Endothelial cell (in vitro differentiated cells): ENCODE measurements at places on chromosomes 2 and 18.

DNA sequence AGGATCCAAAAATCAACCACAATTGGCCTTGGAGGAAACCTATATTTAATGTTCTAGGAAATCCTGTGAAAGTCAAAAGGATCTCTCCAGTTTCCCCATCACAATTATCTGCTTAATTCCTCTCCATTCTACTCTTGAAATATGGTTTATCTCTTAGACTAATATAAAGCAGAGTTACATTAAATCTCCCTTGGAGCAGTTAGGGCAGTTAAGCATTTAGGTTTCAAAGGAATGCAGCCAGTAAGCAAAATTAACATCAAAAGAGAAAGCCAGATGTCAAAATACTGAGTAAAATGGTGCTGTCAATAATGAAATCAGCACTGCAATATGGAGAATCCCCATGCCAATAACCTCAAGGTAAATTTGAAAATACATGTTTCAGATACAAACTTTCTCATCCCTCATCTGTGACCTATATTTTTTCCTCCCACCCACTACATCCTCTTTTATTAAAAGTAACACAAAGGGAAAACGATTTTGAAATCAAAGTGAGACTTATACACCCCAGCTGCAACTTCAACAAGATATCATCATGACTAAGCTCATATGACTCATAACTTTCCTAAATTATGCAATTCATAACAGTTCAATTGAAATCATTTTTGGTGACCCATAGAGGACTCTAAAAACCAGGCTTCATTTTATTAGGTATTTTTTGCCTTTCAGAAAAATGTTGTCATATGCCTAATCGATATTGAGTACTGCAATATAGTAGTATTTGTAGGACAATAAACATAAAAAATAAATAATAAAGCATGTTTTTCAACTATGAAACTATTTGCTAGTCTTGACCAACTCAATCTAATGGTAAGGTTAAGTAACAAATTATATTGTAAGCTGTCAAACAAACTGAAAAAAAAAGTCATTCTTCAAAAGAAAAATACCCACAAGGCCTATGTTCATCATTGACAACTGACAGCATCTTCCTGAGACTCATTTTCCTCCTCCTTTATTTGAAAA, 3.1 kb downstream of the ADAM17 start:
- DNase-seq: no peak

GRCh38 chr2:74373985-74374384, 6.1 kb downstream of the DCTN1 start:
- peak; percentile 23 for DNase-seq

GRCh38 chr2:18814387-18814786, 225.0 kb upstream of the NT5C1B start:
- DNase-seq: no peak

DNA sequence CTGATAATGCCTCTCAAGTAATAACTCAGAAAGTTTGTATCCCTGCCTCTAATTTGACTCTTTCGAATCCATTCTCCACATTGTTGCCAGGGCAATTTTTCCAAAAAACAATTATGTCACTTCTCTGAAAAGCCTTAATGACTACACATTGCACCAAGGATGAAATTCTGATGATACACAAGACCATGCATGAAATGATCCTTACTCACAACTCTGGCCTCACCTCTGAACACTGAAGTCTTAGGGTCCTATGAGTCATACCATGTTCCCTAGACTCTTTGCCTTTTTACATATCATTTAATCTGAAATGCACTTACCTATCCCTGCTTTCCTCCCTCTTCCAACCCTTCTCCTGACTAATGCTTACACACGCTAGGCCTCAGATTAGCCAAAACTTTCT, 51.0 kb downstream of the WDPCP start:
- DNase-seq: no peak

DNA sequence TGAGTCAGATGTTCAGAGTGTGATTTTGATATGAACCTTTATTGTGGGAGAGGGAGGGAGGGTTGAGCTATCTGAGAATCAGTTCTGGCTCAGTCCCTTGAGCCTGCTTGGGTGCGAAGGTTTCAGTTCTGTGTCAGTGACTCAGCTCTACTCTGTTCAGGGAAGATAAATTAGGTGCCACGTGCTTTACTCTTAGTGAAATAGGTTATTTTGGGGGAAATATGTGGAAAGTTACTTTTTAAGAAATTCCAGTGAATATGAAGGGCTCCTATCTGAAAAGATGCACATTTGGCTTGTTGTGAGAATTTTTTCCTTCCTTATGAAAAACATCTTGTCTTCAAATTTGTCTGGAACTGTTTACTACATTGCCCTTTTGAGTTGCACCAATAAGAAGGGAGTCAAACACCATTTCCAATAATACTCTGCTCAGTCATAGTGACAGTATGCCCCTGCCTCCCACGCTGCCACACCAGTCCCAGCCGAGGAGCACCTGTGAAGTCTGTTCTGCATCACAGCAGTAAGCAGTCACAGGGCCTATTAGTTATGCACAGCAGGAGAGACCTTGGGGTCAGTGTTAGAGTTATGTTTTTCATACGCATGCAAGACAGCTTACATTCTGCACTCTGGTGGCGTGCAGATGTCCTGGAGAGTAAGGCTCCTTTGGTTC, 32.8 kb upstream of the DNAH7 start:
- DNase-seq: no peak

- DNase-seq: no peak
Observed at GRCh38 chr2:72889991-72890390, 2.8 kb downstream of the SPR start.

- no peak for DNase-seq
Observed at GRCh38 chr2:238668426-238668825, 179.5 kb upstream of the TWIST2 start.

GRCh38 chr2:42068571-42069178, 20.9 kb downstream of the PKDCC start:
- no peak for DNase-seq

DNA sequence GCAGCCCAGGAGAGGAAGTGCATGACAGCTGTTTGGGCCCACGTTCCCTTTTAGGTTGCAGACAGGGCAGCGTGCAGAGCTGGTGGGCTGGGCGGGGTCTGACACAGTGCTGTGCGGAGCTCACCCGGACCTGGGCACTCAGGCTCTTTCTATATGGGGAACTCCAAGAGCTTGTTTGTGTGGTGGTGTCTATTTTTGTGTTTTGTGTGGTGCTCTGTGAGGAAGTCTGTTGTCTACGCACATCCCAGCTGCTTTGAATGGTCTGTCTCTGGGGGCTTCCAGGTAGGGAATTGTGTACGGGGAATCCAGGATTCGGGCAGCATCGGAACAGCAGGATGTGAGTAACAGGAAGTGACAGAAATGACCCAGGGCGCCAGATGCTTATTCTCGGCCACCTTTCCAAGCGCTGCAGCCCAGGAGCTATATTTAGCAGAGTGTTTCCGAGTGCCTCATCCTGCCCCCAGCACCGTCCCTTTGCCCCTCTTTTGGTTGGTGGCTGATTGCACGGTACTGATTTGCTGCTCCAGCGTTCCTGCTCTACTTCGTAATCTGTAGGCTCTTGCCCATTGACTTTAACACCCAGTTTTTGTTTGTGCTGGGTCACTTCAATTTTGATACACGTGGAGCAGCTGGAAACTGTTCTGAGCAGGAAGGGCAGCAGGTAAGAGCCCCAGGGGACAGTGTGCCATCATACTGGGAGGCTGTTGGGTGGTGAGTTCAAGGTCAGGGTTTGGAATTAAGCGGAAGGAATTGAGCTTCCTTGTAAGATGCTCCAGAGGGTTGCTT, 64.7 kb downstream of the DGKD start:
- no peak for DNase-seq

- DNase-seq: peak; percentile 40
Observed at GRCh38 chr2:88903749-88904353, 212.4 kb downstream of the RPIA start.

- no peak for DNase-seq
Observed at GRCh38 chr2:199431746-199432213, 26.0 kb downstream of the SATB2 start.

GRCh38 chr2:11578986-11579774, 45.3 kb downstream of the GREB1 start:
- no peak for DNase-seq

GRCh38 chr2:2808551-2809058, 477.5 kb upstream of the MYT1L start:
- DNase-seq: no peak

GRCh38 chr18:55289048-55289447, 298.9 kb downstream of the TCF4 start:
- DNase-seq: no peak

GRCh38 chr18:58049000-58049688, 5.1 kb downstream of the NEDD4L start:
- no peak for DNase-seq

DNA sequence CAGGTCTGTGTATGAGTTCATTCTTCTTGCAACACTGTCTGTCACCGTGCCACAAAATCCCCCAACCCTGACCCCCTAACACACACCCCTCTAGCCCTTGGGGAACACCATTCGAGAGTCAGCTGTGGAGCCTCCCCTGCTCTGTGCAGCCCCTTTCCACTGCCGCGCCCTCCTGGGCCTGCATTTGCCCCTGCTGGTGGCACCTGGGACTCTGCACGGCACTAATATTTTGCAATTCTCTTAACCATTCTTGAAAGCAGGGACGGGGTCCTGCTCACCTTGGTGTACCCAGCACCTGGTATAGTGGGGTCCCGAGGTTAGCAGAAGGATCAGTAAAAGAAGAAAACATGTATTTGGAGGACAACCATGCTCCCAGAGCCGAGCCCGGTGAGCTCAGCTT, 124.0 kb downstream of the HDAC4 start:
- DNase-seq: no peak

DNA sequence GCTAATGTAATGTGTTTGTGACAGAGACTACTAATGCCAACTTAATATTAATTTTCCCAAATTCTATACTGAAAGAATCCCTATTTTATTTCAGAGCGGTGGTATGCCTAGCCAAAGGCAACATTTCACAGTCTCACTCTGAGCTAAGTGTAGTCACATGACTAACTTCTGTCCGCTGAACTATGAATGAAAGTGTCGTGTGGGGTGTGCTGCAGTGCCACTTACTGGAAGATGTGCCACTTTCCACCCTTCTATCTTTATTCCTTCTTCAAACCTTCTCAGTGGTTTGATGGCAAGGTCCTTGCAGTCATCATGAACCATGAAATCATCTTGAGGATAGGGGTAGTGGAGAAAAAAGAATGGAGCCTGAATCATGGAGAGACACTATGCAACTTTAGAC, 47.3 kb upstream of the C1D start:
- DNase-seq: no peak

DNA sequence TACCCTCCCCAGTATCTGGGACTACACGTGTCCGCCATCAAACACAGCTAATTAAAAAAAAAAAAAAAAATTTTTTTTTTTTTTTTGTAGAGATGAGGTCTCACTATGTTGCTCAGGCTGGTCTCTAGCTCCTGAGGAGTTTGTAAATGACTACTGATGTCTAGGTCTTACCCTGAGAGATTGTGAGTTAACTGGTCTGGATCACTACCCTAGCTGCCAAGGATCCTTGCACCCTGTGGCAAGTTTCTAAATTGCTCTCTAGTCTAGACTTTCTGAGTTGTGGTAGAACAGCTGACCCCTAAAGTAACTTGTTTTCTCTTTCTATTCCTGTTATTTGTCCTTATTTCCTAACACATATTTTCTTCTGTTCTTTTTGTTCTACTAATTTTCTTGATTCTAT, 44.5 kb downstream of the ABHD3 start:
- no peak for DNase-seq

- DNase-seq: peak; percentile 44
Observed at GRCh38 chr2:27086724-27087593, at the start of gene KHK. Gene KHK, plus strand, starts transcription at chr2:27086772. Its CDS starts 488 bp downstream, at chr2:27087260.

DNA sequence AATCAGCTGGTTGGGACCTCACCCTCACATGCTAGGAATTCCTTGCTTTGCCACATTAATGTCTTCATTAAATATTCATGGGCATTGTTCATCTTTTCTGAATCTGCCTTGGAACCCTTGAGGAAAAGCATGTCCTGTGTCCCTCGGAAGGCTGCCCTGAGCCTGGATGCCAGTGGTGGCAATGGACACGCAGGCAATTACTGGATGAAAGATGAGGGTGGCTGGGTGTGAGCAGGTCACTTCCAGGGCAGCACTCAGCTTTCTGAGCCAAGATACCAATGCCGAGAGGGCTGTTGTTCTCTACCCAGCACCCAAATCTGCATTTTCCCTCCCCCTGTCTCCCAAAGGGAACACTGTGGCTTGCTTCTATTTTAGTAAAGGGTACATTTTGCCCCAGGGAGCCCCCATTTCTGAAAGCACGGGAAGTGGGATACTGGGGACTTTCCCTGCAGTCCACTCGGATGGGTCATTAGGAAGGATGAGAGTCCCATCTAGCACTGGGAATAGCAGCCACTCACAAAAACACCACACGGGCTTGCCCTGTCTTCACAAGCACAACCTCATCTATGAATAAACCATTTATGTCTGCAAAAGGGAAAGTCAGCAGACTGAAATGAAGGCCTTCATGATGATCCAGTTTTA, 234.8 kb downstream of the SOX11 start:
- DNase-seq: no peak

- DNase-seq: peak; percentile 27
Observed at GRCh38 chr2:239400596-239401066, at the start of gene HDAC4. Gene HDAC4, minus strand, starts transcription at chr2:239401020. Its CDS starts 48,321 bp downstream, at chr2:239352699.

- no peak for DNase-seq
Observed at GRCh38 chr2:209138079-209138478, 285.8 kb upstream of the MAP2 start.

- DNase-seq: no peak
Observed at GRCh38 chr2:64456293-64456692, 2.3 kb downstream of the LGALSL start.

DNA sequence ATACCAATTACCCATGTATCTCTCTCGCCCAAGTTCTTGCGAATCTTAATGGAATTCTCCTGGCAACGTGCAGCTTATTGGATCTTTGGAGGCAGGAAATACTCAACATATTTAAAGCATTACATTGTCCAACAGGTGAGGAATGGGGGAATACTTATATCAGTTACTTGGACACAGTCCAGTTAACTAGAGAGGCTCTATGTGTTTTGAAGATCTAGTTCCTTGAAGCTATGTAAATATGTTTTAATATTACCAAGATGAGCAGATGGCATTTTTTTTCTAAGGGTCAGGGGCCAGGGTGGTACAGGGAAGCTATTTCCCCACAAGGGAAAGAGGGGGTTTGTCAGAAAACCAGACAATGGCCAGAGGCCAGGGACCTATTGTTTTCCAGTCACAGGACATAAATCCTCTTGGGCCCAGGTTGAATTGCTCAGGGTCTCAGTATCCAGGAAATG, 26.8 kb upstream of the MC5R start:
- DNase-seq: no peak

DNA sequence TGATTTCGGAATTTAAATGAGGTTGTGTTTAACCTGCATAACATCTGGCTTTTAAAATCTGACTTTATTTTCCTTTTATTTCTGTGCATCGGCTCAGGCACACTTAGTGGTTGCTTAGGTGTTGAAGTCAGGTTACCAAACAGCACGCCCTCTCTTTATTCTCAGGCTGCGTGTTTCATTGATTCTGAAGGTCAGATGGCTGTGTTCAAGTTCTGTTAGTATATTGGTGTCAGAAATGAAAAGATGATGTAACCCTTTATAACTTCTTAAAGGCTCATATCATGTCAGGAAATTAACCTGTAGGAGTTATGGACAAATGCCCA, 246.5 kb downstream of the LDLRAD4 start:
- no peak for DNase-seq

- no peak for DNase-seq
Observed at GRCh38 chr18:77014538-77014937, 118.0 kb downstream of the MBP start.

- DNase-seq: no peak
Observed at GRCh38 chr2:5984946-5985345, 292.8 kb downstream of the SOX11 start.
